ENCODE measurements at places on chromosomes 4 and X.

GRCh38 chr4:77899607-77900006 lies 37.0 kb downstream of the MRPL1 start:
- no peak for DNase-seq

- DNase-seq: no peak
Measured at GRCh38 chr4:89111833-89112563, 665 bp downstream of the TIGD2 start.

DNA sequence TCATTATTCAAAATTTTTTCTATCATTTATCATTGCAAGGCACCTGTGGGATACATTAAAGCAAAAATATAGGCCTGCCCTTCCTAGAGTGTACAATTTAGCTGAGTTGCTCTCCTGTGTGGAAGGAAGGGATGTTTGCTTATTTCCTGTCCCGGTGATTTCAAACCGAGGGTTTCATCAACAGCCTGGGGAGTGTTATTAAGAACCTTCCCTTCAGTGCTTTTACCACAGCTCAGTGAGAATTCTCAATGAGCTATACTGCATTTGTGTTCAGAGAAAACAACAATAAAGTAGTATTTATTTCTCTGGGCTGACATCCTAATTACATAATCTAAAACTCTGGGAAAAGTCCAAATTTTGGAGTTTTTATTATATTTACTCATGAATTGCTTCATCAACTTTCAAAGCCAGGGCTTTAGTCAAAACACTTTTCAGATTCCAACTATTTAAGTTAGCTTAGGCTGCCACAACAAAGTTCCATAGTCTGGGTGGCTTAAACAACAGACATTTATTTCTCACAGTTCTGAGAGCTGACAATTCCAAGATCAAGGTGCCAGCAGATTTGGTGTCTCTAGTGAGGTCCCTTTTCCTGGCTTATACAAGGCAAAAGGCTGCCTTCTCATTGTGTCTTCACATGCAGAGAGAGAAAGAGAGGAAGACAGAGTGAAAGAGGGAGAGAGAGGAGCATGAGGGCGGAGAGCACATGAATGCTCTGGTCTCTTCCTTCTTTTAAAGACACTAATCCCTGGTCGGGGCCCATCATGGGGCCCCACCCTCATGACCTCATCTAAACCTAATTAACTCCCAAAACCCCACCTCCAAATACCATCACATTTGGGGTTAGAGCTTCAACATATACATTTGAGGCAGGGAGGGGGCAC lies 62.6 kb downstream of the MMRN1 start:
- DNase-seq: no peak

- no peak for DNase-seq
Measured at GRCh38 chr4:55466001-55466400, 70.2 kb downstream of the TMEM165 start.

- peak; percentile 95 for DNase-seq
Measured at GRCh38 chrX:1391370-1391706, 575 bp downstream of the SLC25A6 start.

- DNase-seq: no peak
Measured at GRCh38 chr4:121212806-121213205, 48.7 kb upstream of the TNIP3 start.

GRCh38 chrX:100606753-100607152 lies 22.0 kb downstream of the TNMD start:
- DNase-seq: no peak

- DNase-seq: no peak
Measured at GRCh38 chr4:89039730-89040338, 17.2 kb downstream of the FAM13A start.

DNA sequence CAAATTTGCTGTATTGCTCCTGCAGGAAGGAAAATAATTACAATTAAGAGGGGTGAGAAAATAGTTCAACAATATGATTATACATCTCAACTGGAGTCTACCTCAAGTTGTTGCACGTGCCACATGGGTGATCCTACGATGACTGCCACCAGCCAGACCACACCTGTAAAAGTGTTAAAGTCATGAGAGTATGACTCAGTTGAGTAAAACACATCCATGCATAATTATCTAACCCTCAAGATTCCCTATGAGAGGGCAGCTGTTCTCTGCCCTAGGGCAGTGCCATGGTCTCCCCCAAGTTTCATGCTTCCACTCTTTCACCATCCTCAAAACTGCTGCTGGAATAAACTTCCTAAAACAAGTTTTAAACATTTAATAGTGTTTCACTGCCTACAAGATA lies 44.1 kb downstream of the QRFPR start:
- DNase-seq: no peak

DNA sequence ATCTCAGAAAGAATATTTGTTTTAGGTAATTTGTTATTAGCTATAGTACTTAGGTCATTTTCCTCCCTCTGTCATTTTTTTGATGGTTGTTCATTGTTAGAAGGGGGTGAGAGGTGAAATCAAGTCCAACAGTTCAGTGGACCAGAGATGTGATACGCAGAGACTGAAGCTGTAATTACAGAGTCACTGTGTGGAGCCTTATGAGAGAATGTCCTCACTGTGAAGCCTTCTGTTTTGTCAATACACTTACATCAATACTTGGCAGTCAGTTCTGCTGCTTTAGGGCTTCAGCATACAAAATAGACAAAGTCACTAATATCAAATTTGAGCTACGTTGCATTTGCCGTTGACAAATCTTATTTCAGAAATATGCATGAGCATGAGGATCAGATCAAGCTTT lies 692.5 kb downstream of the C4orf33 start:
- no peak for DNase-seq

GRCh38 chr4:80532674-80533333 lies 197.3 kb downstream of the CFAP299 start:
- no peak for DNase-seq

DNA sequence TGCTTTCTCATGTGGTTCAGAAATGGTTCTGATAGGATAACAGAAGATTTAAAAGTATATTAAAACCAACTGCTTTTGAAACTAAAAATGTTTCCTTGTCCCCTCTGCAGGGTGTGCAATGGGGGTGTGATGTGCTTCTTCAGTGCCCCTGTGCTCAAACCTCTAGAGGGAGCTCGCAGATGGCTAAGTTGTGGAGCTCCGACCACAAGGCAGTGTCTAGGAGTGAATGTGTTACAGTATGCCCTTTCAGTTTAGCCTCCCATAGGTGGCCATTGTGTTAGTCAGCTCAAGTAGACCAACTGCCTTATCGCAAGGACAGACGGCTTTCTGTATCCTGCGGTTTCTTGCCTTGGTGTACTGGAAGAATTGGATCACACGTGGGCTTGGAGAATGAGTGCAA lies 130.5 kb downstream of the TENT5D start:
- DNase-seq: no peak

GRCh38 chr4:40686081-40686913 lies 56.6 kb upstream of the RBM47 start:
- DNase-seq: no peak

DNA sequence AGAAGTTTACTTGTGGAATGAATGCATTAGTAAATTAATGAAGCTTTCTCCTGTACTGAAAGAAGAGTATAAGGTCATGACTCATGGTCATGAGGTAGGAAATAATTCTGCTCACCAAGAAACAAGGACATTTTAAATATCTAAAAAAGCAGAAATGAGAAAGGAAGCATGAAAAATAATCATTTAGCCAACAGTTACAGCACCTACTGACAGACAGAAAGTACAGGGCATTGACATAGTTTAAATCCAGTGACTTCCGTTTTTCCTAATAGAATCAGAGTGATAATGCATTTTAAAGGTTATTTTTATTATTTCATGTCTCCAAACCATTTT lies 30.5 kb upstream of the ACSL1 start:
- DNase-seq: no peak

GRCh38 chrX:39165185-39165584 lies 363.9 kb downstream of the MID1IP1 start:
- no peak for DNase-seq

DNA sequence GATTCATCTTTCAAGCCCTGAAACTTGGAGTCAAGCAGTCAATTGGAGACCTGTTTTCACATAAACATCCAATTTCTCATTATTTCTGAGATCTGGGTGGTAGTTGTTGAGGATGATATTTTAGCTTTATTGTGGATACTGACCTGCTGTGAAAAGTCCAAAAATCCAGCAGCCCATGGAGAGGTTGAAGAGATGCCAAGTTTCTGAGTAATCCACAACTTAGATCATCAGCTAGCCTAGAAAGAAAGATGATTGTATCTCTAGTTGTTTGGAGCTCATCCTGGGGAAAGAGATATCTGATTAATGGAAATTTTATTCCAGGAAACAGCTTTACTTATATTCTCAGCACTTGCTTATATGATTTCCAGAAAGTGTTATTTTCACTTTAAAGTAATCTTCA lies 48.6 kb upstream of the DCX start:
- DNase-seq: no peak

- DNase-seq: no peak
Measured at GRCh38 chrX:49129427-49129826, 5.9 kb upstream of the GPKOW start.

GRCh38 chr4:53147197-53147596 lies 218.7 kb downstream of the SCFD2 start:
- no peak for DNase-seq

GRCh38 chr4:180099957-180100356 lies 2143.2 kb upstream of the TENM3 start:
- no peak for DNase-seq

DNA sequence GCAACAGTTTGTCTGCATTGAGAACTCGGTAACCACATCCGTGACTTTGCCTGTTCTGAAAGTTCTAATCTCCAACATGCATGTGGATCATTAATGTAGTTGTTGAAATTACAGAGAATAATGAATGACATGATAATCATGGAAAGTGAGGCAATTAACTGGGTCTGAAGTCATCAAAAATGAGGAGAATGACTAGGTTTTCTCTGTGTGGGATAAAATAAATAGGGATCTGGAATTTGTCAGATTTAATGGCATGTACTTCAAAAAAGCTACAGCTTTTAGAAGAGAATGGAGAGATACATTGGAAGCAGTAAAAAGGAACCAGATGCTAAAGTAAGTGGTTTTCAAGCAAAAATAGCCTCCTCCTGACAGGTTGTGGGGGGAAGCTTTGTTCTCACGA lies 59.3 kb downstream of the AFM start:
- DNase-seq: no peak
